ENCODE measurements at places on chromosomes 6 and 20.

- DNase-seq, result no peak
Observed at GRCh38 chr6:30554962-30555815, 1.1 kb downstream of the GNL1 start.

DNA sequence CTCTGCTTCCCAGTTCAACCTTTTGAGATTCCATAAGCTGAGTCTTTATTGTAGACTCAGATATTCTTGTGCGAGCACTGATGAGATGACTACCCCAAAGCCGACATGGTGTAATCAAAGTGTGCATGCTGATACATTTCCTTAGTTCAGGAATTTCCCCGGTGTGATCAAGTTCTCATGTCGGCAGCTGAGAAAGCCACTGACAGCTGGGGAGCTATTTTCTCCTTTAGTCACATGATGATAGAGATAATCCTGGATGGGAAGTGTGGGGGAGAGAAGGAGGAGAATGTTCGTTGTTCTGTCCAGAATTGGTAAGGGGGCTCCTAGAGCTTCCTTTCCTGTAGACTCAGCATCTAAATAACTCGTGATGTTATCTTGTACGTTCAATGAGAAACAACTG lies 7.7 kb upstream of the CAP2 start:
- no peak for DNase-seq

DNA sequence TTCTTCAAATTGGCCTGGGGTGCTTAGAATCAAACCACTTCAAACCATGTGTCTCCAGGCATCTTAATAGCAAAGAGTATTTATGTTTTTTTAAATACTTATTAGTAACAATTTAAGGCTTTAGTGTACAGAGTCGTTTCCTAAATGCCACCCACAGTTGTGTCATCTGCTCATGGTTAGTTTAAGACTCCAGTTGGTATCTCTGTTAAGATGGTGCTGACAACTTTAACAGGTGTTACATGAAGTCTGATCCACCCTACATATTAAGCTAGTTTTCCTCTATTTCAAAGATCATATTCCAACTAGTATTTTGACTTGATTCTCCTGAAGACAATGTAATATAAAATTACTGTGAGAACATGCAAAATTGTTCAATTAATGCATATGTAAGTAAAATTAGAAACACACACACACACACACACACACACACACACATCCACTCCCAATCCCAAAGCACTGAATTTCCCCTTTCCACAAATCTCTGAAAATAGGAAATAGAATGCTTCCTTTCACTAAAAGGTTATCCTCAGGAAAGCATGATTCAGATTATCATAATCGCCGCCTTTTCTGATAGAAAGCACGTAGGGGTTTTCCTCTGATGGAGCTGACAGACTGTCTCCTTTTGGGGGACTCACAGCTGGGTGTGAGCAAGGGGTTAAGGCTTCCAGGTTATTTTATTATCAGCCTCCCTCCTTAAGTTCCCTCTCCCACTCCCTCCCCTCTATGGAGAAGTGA lies 10.5 kb downstream of the CNKSR3 start:
- DNase-seq, result no peak

DNA sequence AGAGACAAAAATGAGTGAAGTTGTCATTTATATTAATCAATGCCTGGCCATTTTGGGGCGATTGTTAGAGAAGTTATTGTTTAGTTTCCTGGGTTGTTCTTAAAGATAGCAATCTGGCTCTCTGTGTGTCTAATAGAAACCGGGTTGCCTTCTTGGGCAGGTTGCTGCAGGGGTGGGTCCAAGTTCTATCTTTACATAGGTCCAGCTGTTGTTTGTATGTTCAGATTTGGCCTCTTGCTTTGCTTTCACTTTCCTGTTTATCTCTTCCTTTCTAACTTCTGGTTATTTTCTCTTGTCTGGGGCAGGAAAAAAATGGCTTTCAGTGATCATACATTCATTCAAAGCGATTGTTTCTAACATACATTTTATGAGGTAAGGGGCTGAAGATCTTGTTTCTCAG lies 128.4 kb upstream of the NOX3 start:
- DNase-seq, result no peak

- DNase-seq, result no peak
Observed at GRCh38 chr6:19851241-19852089, 14.3 kb downstream of the ID4 start.

DNA sequence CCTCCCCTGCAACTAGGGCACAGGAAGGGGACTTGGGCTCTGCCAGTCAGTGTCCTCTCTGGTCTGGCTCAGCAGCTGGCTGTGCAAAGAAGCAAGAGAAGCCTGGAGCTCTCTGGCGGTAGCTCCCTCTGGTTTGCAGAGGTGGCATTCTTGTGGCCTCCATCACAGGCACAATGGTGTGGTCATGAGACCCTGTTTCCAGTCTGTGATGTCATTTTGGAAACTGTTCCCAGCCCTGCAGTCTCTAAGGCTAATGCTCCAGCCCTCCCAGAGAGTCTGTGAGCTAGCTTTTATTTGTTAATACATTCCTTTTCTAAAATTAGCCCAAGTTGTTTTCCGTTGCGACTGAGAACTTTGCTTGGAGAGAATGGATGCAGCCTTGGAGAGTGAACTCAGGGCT lies 69.5 kb upstream of the FOXQ1 start:
- DNase-seq, result no peak

GRCh38 chr6:13593103-13593502 lies 18.7 kb downstream of the SIRT5 start:
- no peak for DNase-seq

- DNase-seq, result no peak
Observed at GRCh38 chr6:118764766-118765165, 113.4 kb upstream of the CEP85L start.

GRCh38 chr6:112606656-112607435 lies 259.7 kb downstream of the RFPL4B start:
- DNase-seq, result no peak

DNA sequence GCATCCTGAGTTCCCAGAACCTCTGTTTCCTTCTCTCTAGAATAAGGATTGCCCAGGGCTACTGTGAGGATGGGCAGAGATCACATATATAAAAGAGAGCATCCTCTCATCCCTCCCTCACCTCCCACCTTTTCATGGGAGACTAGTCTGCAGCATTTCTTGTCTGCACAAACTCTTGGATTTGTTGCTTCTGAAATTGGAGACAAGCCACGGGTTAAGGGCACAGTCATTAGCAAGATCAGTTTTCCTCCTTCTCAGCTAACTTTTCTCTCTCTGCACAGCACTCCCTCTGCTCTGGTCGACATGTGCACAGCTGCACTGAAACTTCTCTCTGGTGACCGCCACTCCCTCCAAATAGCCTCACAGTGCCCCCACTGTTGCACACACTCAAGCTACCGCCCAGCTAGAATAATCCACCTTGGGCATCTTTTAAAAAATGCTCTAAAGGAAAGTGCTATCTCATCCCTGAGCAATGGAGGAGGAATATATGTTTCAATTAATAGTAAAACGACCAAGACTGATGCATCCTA lies 50.9 kb upstream of the DUSP22 start:
- DNase-seq, result no peak
